Kidney epithelial cell (primary cell): ENCODE measurements at places on chromosomes 1 and 21.
A peak's percentile ranks its signal among the peaks of the same experiment; 100 is the strongest.

- peak; percentile 29 for DNase-seq
These were observed 452.9 kb upstream of the BEND5 start for GRCh38 chr1:49229555-49229954.

DNA sequence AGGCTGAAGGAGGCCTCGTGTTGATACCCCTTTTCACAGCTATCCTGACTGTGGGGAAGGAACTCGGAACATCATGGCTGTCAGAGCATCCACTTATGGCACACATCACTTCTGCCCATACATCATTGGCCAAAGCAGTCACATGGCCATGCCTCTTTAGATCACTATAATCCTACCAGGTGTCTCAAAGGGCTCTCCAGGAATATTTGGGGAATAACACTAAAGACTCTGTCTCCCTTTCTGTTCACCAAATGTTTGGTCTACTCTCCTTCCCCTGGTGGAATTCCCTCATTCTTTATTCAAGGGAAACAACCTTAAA lies 3.0 kb upstream of the JUN start:
- no peak for DNase-seq

GRCh38 chr1:96388421-96389310 lies 332.9 kb upstream of the PTBP2 start:
- peak; percentile 25 for DNase-seq

GRCh38 chr1:157487504-157487903 lies 64.8 kb downstream of the FCRL5 start:
- DNase-seq = no peak

GRCh38 chr1:85047472-85048295 lies 616 bp downstream of the MCOLN3 start:
- DNase-seq = no peak
